ENCODE measurements at places on chromosomes 5 and 9.

GRCh38 chr9:69542058-69542457 is 130.1 kb downstream of the APBA1 start:
- DNase-seq, result no peak

DNA sequence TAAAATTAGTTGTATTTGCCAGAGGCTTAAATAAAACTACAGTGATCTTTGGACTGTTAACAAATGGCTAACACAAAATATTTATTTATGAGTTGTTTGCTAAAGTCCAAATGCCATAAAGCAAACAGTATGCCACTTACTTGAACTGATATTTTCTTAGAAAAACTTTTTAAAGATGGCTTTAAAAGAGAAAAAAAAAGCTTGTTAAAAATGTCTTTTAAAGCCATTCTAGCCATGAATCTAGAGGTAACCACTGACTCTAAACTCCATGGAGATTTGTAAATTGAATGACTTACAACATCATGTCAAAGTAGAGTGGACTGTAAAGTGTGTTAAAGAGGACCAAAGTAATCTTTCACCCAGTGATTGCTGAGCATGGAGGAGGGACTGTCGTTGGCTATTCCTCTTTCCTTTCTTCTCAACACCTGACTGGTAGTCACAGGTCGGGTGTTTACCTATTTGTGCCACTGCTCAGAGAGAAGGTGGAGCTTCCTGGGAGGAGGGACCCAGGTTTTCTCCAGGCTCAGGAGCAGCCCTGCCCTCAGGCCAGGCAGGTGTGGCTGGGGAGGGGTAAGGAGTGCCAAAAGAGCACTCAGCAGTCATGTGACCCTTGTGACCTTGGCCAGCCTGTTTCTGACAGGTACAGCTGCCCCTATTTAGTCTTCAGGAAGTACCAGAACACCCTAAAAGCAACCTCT is 69.1 kb upstream of the TJP2 start:
- no peak for DNase-seq

DNA sequence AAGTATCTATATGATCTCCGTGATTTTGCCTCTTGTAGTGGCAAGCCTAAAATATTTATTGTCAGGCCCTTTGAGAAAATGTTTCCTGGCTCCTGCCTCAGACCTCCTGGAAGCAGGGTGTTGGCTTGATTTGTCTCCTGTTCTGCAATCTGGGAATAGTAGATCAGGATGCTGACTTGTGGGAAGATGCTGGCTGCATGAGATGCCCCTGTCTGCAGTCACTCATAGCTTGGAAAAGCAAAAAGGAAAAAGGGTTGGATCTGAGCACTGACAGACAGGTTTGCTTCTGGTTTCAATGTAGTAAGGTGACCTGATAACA is 16.7 kb downstream of the TJP2 start:
- no peak for DNase-seq

DNA sequence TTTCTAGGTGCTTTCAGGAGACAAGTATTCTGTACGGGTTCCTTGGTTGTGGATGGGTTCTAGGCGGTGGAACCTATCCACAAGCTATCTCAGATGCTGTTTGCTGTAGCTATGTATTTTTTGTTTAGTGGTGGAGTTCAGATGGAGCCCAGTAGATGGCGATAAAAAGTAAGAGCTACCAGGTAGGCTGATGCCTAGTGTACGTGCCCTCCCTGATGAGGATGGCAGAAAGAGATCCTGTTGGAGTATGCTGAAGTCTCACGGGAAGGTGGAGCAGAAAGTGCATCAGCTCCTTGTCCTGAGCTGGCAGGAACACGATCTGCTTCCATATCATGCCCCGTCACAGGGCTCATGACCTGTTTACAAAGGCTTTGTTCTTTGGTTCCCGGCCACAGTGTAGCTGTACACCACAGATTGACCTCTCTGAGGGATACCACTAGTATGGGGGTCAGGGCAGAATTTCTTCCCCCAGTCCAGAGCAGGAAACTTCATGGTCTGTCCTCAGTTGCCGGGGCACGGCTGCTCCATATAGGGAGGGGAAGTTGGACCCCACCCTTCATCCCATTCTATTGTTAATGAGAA is 12.6 kb upstream of the UGT3A2 start:
- peak; percentile 52 for DNase-seq

DNA sequence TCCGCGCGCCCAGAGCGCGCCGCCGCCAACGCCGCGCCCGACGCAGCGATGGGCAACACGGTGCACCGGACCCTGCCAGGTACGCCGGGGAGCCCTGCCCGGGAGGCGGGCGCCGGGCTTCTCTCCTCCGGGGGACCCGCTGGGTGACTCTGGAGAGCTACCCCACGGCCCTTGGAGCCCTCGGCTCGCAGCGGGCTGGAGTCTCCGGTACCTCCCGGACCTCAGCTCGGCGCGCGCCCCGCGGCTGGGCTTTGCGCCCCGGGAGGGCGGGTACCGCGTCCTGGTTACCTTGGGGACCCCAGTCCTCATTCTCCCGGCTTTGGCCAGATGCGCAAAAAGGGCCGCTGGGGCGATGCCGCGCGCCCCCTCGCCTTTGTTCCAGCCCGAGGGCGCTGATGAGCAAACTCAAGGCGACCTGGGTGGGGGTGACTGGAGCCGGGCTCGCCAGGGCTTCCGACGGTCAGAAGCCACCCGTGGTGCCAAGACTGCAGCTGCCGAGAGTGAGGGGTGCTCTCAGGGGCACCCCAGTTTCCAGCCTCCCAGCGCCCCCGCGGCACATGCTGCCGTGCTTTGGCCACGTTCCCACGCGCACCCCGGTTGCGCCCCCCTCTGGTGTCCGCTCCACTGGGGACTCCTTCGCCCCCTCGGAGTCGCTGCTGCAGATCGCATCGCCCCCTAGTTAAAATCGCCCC is 442 bp downstream of the NEURL1B start:
- DNase-seq, result no peak

DNA sequence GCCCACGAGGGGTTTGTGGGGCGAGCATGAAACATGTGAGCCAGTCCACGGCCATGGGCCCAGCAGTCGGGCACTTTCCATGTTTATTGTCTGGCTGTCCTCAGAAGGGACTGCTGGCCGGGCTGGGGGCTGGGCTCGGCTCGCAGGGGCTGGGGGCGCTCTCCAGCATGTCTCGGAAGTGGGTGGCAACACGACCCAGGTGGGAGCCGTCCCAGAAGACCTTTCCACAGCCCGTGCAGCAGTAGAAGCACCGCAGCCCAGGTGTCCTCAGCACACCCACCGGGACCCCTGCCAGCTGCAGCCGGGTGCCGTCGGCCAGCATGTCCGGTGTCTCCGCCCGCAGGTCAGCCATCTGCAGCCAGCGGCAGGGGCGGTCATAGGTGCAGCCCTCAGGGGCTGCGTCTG is 4.8 kb upstream of the NRARP start:
- no peak for DNase-seq

GRCh38 chr5:140174014-140174413 is 974 bp upstream of the CYSTM1 start:
- no peak for DNase-seq

DNA sequence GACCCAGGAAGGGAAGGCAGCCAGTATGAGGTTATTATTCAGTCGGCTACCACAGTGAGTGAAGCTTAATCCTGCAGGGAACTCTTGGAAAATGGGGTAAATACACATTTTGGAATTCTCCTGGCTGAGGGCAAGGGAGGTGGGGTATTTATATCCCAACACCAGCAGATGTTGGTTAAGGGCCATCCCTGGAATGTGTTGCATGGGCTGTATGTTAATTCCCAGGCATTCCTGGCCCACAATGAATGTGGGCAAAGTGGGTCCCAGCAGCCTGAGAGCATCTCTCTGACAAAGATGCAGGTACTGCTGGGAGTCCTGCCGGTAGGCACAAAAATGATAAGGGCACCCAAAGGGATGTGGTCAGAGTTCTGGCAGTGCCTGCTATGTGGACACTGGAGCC is 2.9 kb upstream of the GPRIN1 start:
- DNase-seq, result no peak

DNA sequence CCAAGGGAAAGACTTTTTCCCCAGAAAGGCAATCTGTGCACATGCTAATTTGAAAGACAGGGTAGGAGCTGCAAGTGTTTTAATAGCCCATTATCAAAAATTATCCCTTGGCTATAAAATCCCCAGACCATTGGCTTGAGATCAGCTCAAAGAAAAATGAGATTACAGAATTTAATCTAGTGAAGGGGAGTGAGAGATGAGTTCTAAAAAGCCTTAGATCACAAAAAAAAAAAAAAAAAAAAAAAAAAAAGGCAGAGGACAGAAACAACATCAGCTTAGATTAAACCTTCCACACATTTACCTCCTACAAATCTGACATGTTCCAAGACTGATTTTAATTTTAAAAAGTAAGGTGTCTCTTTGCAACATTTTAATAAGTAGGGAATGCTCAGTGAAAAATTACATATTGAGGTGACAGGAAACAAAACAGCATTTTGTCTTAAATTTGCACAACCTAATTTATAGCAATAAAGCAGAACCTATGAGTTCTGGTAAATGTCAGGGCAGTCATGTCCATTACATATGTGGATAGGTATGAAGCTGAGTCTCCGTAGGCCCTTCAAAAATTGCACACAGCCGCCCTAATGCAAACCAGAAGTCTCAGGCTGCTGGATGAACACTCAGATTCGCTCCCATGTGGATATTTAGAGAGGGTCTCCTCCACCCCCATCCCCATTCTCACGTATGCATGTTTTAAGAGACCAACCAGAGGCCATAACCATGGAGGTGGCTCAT is 43.4 kb downstream of the NFIB start:
- DNase-seq, result no peak

DNA sequence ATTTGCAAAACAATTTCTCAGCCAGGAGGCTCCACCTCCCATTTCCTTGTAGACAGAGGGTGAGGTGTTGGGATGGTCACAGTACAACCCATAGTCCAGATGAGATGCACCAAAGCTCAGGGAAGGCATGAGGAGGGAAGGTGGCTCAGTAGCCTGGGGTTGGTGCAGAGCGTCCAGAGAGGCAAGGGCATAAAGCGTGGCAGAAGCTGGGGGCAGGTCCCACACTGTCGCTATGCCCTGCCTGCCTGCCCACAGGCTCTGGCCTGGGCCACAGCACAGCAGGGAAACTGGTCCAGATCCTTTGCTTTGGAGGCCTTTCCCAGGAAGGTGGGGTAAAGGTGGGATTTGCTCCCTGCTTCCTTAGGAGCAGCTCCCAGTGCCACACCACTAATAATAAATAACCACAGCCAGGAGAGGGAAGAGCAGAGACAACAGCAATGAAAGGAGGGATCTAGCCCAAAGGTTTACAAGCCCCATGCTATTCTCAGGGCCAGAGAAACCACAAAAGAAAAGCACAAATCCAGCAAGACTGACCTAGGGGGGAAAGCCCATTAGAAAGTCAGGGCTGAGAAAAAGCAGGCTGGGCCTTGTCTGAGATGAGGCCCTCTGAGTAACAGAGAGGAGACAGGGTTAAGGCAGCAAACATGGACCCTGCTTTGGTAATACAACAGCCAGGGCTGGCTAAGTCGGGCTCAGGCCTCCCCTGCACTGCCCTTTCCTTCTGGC is 27.2 kb downstream of the PCDHGC5 start:
- DNase-seq, result no peak

DNA sequence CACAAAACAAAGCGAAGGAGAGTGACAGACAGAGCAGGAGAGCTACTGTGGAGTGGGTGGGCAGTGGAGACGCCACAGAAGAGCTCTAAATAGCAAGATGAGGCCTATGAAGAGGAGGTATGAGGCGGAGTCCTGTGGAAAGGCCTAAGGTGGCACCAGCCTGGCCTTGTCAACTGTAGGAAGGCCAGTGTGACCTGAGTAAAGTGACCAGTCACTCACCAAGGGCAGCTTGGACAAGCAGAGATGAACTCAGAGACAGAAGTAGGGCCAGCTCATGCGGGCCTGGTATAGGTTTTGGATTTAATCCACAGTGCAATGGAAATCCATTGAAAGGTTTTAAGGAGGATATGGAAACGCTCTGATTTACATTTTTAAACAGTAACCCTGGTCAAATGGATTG is 23.8 kb upstream of the SH3RF2 start:
- no peak for DNase-seq

DNA sequence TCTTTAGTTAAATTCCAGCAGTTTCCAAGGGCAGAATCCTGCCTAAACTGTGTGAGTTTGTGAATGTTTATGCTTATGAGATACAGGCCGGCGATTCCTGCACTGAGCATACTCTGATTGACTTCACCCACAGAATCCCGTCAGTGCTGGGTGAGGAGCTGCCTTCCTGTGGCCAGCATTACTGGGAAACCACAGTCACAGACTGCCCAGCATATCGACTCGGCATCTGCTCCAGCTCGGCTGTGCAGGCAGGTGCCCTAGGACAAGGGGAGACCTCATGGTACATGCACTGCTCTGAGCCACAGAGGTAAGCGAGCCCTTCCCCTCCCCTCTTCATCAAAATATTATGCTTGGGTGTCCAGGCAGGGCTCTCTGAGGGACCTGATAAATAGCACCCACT is 103.7 kb downstream of the CMYA5 start:
- peak; percentile 73 for DNase-seq

- DNase-seq, result peak; percentile 93
Observed at GRCh38 chr5:149731617-149732323, 1.7 kb downstream of the PPARGC1B start.

DNA sequence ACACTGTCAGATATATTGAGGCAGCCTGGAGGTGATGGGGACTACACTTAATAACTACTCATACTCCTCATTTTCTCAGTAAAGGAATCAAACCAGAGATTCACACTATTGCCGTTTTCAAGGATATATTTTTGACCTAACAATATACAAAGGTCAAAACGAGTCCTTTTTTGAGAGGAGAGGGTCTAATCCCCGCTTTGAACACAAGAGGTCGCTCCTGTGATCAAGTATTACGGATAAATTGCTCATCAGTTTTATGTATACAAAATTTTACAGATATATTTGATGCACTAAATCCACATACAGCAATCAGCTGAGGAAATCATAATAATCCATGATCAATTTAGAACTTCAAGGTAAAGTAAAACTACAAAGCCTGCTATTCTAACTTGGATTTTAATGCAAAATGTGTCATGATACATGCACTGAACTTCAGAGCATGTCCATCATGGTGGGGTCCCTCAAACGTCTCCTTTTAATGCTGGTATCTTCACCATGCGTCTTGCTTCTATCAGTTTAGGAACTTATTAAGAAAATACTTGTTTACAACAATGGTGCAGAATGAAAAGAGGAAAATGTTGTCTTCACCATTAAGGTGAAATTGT is 2.5 kb upstream of the ISL1 start:
- DNase-seq, result peak; percentile 5

- no peak for DNase-seq
Observed at GRCh38 chr9:27485158-27485557, 38.9 kb upstream of the IFNK start.

- DNase-seq, result no peak
Observed at GRCh38 chr9:100064872-100065581, 33.8 kb downstream of the ERP44 start.

- peak; percentile 6 for DNase-seq
Observed at GRCh38 chr9:88179062-88179521, 40.8 kb upstream of the SPATA31C2 start.

- DNase-seq, result no peak
Observed at GRCh38 chr5:109836280-109836679, 146.6 kb downstream of the MAN2A1 start.

Measured in myocyte (in vitro differentiated cells).